ENCODE measurements at places on chromosomes 3 and 15.

GRCh38 chr15:56247266-56247665 lies 3.6 kb upstream of the RFX7 start:
- no peak for DNase-seq

- no peak for DNase-seq
Observed at GRCh38 chr3:189278221-189278620, 106.5 kb downstream of the TPRG1 start.

GRCh38 chr3:22981166-22981565 lies 222.0 kb upstream of the UBE2E2 start:
- no peak for DNase-seq

DNA sequence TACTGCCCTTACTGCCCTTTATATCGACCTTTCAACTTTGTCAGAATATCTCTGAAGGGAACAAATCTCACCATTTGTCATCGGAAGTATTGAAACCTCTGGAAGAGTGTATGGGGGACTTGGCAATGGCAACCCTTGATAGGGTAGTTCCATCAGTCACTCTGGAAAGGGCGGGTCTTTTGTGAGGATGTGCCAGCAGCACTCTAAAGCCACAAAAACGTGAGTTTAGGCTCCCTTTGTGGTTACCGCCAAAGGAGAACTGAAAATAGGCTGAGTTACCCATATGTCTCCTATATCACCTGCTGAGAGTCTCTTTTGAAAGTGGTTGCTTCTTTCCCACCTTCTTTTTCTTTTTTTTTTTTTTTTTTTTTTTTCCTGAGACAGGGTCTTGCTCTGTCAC lies 296.8 kb upstream of the CHRM5 start:
- DNase-seq: no peak

DNA sequence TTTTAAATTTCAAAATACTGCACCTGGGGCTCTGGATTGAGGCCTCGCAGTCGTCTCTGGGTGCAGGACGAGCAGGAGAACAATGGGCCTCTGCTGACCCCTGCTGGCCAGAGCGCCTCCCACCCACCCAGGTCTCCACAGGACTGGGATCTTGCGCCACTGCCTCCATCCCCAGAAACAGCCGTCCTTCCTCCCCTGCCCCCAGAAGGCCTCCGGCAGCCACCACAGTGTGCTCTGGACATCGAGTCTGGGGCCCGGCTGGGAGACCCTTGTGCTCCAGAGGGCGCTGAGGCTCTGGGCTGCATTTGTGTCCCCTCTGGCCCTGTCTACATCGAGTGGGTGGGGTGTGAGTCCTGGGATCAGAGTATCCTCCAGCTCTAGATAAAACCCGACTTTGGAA lies 6.7 kb upstream of the ACSBG1 start:
- DNase-seq: peak; percentile 63
